Testis (tissue), 5 donors: ENCODE measurements at places on chromosomes 3 and 15. TPM values are rescaled to one million over a fixed set of nuclear protein-coding genes. Genes with fewer than 3 reads are reported as not detected.

The SPTSSB gene
- 0.42 TPM for polyA plus RNA-seq

The TEX55 gene
- 176 TPM for polyA plus RNA-seq

The OR5H14 gene
- 0.41 TPM for polyA plus RNA-seq

The BSN gene
- 9.9 TPM for polyA plus RNA-seq

- DNase-seq: no peak
These were observed 51.1 kb upstream of the SPATA12 start for GRCh38 chr3:57009367-57009766.

GRCh38 chr3:100614941-100615340 is 5.5 kb downstream of the ADGRG7 start:
- no peak for DNase-seq

- no peak for DNase-seq
These were observed 77.9 kb upstream of the CCNL1 start for GRCh38 chr3:157237886-157238285.

DNA sequence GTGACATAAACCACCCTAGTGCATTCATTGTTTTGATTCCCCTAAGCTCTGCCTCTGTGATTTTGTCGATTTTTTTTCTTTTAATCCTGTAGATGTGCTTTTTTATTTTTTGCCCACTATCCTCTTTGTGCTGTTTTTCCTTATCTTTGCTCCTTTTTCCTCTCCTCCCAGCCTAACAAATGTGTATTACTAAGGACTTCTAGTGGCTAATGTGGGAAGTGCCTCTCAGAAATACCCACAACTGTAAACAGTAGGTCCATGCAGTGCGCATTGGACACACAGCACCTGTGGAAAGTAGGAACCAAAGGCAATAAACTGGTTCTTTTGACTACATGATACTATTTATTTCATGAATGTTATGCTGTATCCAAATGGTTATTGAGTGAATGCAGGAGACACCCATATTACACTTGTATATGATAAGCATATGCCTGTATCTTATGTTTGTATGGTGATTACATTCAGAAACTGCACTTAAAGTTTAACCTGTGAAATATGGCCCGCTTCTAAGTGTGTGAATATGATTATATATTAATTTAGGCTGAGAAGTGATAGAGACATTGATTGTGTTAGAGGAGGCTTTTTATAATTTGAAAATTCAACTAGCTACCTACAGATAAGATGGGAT is 147.8 kb downstream of the PLCL2 start:
- DNase-seq: no peak

- no peak for DNase-seq
These were observed 29.4 kb downstream of the TP53BP1 start for GRCh38 chr15:43463507-43463906.

DNA sequence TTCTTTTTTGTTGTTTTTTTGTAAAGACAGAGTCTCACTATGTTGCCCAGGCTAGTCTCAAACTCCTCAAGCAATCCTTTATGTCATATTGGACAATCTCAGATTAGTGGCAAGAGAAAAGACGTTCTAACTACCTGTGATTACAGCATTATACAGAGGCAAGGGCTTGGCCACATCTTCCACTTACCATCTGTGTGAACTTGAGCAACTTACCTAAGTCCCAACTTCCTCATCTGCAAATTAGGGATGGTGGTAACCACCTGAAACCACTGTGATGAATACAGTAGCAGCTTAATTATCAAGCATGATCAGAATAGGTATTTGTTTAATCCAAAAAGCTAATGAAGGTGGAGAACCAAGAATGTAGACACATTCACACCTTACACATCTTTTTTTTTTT is 16.1 kb downstream of the LRRC2 start:
- no peak for DNase-seq

GRCh38 chr3:127698286-127698685 is 25.5 kb downstream of the ABTB1 start:
- no peak for DNase-seq

DNA sequence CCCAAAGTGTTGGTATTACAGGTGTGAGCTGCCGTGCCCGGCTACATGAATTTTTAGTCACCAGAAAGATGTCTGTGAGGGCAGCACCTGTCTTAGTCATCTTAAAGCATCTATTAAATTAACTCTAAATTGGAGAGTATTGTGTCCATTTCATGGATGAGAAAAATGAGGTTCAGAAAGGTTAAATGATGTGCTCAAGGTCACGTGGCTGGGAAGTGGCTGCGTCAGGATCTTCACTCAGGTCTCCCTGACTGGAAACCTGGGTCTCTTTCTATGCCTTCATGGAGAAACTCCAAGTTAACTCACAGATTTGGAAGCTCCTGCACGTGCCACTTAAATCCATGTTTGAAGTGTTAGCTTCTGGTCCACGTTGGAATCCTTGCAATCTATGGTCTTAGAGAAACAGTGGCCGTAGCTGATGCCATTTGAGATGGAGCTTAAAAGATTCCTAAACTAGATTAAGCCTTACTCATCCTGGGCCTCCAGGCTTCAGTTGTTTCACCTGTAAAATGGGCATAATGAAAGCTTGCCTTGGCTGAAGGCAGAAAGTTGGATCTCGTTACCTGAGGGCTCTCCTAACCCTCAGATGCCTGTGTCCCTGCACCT is 5.2 kb upstream of the TMEM40 start:
- no peak for DNase-seq

DNA sequence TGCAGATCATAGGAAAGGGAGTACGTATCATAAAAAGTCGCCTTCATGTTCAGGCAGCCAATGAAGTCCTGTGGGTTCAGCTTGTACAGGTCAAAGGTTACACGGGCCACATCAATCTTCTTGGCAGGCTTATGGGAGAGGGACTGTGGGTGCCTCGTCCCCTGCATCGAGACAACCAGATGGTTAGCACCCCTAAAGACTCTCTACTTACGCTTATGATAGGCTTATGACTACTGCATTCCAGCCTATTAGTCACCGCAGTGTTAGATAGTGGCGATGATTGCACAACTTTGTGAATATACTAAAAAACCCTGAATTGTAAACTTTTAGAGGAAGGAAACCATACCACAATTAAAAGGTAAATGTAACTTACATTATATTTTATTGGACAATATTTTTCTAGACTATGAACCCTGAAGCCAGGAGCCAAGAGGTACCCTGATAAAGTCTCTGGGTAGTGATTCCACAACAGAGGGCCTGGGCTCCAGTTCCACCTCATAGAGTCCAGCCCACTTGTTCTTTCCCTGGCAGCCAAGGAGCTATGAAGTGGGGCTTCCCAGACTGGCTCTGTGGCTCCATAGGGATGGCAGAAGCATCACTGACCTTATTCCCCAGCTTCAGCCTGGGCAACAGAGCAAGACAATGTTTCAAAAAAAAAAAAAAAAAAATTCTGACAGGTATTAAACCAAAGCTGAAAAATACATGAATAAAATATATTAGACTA is 2.5 kb upstream of the FANCD2 start:
- DNase-seq: no peak
